ENCODE measurements at places on chromosomes 5 and 9.

- DNase-seq = no peak
Observed at GRCh38 chr5:173793648-173794548, 94.3 kb upstream of the CPEB4 start.

DNA sequence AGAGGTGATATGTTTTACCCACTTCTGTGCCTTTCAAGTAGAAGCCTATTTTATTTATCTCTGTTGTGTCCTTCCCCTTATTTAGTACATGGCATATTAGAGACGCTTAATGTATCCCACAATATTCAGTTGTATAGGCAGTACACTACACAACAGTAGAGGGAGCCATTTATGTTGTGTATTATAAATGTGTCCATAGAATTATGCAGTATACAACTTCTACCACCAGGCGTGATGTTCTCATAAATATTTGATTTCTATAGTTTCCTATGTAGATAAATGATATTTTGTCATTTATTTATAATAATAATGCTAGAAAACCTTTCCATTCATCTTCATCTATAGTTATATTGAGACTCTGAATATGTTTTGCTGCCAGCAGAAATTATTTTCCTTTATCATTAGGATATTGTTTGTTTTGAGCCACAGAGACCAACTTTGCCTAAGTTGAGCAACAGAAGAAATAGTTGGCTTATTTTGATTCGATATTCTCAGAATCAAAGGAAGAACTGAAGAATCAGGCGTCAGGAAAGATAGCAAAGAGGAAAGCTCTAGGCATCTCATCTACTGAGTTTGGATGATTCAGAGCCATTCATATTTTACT lies 81.7 kb downstream of the ADAMTS19 start:
- no peak for DNase-seq

- no peak for DNase-seq
Observed at GRCh38 chr9:136799079-136799853, 3.1 kb downstream of the CCDC183 start.

- DNase-seq = no peak
Observed at GRCh38 chr9:127637322-127637847, 25.3 kb downstream of the STXBP1 start.

GRCh38 chr5:45507178-45507577 lies 189.0 kb downstream of the HCN1 start:
- DNase-seq = no peak

DNA sequence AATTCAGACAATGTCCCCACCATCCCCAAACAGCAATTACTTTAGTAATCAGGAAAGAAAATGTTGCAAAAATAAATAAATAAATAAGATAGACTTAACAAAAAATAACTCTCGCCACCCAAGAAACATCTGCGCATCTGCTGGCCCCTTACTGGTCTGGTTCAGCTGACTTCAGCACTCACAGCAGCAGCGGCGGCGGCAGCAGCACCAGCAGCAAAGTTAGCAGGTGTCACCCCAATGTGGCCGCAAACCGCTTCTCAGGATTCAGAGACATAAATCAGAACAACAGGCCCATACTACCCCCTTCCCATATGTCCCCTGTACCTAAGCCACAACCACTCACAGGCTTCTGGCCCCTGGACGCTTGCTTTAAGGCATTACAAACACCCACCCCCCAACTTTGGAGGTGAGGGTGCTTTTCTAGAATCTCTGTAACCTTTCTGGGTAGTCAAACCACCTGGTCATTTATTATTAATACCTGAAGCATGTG lies 593.0 kb downstream of the BNC2 start:
- no peak for DNase-seq

- DNase-seq = peak; percentile 68
Observed at GRCh38 chr5:43305948-43306565, 7.2 kb downstream of the HMGCS1 start.

DNA sequence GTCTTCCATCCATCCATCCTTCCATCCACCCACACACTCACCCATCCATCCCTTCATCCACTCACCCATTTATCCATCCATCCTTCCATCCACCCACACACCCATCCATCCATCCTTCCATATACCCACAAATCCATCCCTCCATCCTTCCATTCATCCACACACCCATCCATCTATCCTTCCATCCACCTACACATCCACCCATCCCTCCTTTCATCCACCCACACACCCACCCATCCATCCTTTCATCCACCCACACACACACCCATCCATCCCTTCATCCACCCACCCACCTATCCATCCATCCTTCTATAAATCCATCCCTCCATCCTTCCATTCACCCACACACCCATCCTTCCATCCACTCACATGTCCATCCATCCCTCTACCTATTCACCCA lies 23.6 kb downstream of the DRD1 start:
- DNase-seq = no peak

GRCh38 chr5:135601466-135601865 lies 22.7 kb upstream of the CXCL14 start:
- DNase-seq = no peak
